ENCODE measurements at places on chromosomes 12 and 14.

DNA sequence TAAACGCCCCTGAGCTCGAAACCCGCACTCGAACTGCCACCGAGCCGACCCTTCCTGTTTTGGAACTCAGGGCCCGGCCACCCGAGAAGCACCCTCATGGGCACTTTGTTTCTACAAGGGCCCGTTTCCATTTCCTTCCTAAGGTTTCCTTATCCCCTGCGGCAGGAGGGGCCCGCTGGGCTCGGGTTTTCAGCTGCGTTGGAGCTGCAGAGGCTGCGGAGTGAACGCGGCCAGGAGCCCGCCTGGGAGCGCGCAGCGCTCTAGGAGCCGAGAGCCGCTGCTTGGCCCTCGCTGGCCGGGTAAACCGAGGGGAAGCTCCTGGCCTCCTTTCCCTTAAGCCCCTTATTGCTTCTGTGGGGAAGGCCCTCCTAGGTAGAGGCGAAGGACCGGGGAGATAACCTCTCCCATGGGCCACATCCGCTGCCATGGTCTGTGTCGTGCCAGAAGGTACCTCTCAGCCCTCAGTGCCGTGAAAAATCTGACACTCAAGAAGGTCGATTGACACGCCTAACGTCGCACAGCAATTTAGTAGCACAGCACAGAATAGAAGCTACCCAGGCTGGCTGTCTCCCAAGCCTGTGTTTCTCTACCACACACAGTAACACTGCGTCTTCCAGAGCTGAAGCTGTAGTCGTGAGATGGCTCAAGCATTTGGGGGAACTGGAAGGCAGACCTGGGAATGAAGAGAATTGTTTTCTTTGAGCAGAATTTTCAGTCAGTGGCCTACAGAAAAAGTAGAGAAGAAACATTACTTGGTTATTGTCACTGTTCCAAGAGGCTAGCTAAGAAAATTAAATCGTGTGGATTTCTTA lies 12.9 kb upstream of the CALM1 start:
- DNase-seq = peak; percentile 79

- DNase-seq = no peak
Observed at GRCh38 chr12:66453844-66454243, 151.6 kb downstream of the HELB start.

DNA sequence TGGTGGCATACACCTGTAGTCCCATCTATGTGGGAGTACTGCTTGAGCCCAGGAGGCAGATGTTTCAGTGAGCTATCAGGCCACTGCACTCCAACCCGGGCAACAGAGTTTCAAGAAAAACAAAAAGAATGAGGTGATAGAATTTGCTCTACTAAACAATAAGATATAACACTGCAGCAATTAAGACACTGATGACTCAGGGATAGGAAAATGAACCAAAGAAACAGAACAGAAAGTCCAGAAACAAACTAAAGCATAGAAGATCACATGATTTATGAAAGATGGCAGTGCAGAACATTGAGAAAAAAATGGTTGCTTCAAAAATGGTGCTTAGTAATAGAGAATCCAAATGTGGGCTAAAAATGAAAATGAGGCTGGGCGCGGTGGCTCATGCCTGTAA lies 65.2 kb upstream of the AP4S1 start:
- no peak for DNase-seq

DNA sequence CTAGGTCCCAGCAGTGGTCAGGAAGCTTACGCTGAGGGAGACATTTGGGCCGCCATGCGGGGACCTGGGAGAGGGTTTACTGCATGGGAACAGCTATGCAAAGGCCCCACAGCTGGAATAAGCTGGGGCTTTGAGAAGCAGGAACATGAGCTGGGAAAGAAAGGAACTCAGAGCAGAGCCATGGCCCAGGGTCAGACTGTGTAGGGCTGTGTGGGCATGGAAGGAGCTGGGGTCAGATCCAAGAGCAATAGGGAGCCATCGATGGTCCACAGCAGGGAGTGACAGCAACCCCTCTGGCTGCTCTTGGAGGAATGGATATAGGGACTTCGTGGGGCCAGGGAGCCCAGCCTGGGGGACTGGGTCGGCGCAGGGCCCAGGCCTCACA lies 151.6 kb downstream of the ADGRD1 start:
- DNase-seq = no peak

- DNase-seq = no peak
Observed at GRCh38 chr14:94550041-94550440, 11.2 kb upstream of the SERPINA4 start.

DNA sequence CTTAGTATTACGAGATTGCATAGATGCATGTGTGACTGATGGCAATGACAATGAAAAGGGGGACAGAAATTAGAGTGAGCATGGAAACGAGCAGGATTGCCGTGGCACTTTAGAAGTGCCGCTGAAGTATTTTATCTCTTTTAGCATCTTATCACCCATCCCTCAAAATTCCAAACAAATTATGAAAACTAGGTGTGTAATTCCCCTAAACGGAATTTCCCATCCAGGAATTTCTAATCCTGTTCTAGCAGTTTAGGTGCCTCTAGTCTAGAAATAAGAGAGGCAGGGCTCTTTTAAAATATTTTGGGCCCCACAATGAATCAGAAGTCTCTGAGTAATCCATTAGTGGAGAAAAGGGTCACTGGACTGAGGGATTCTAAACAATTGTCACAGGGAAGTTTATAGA lies 947 bp downstream of the TMEM52B start:
- DNase-seq = no peak

GRCh38 chr12:110090266-110091135 lies 33.7 kb upstream of the IFT81 start:
- DNase-seq = no peak

GRCh38 chr12:115710104-115710564 lies 567.4 kb downstream of the MED13L start:
- DNase-seq = no peak

- no peak for DNase-seq
Observed at GRCh38 chr12:67789266-67789665, 140.7 kb downstream of the DYRK2 start.

DNA sequence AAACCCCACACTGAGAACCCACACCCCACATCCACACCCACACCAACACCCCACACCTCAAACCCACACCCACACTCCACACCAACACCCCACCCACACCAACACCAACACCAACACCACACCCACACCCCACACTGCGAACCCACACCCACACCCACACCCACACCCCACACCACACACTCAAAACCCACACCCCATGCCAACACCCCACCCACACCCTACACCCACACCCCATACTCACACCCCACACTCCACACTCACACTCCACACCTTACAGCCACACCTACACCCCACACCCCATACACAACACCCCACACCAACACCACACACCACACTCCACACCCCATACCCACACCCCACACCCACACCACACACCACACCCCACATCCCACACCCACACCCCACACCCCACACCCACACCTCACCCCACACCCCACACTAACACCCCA lies 38.0 kb downstream of the TMEM120B start:
- no peak for DNase-seq

GRCh38 chr12:80778005-80778541 lies 61.4 kb downstream of the MYF5 start:
- no peak for DNase-seq

DNA sequence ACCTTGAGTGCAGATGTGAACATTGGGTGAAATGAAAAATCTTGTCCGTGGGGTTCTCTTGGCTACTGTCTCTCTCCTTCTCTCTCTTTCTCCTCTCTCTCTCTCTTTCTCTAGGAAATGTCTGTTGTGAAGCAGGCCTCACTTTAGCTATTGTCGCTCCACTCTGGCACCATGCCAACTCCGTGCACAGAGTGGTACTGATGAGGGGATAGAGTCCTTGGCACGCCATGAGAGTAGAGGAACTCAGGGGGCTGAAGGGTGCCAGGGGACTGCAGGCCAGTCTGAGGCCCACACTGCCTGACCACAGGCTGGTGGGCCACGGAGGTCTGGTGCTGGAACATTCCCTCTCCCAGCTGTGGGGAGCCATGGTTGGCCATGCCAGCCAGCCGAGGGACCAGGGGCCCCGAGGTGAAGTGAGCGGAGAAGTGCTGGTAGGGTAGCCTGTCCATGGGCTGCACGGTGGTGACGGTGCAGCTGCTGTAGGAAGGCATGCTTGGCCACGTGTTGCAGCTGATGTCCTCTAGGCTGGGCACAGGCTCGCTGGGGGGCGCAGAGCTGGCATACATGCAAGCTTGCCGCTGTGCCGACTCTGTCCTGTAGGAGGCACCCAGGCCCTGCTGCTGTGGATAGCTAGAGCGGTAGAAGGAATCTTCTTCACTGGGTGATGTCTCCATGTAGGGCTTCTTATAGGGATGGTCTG lies 50.4 kb downstream of the TBX5 start:
- peak; percentile 1 for DNase-seq

DNA sequence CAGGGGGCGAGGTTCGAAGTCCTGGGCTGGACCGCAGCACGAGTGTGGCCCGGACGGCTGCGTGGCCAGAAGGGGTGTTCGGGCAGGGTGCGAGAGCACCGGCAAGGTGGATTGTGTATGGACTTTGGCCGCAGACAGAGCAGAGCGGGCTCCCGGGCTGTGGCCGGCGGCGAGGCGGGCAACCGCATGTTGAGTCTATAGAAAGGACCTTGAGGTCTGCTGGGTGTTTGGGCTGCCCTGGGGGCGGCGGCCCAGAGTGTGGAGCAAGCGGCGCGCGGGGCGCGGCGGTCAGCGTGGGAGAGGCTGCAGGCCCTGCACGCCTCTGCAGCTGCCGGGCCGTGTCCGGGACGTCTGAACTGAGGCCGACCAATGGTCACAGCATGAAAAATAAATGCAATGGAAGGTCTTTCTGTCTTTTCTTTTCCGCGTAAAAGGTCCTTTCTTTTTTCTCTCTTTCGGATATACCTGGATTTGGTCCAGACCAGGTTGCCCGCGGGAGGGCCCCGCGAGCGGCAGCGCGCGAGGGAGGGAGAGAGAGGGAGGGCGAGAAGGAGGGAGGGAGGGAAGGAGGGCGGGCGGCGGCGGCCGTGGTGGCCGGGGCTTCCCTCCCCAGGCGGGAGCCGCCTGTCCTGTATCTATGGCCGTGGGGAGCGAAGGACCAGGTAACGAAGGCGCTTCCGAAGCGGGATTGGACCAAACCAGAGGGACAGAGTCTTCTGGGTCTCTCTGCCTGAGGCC lies 5.5 kb upstream of the HOXC9 start:
- DNase-seq = no peak

- DNase-seq = no peak
Observed at GRCh38 chr12:96906498-96906848, 584 bp upstream of the NEDD1 start.

- no peak for DNase-seq
Observed at GRCh38 chr14:69260861-69261564, 1.1 kb downstream of the GALNT16 start.

- DNase-seq = no peak
Observed at GRCh38 chr14:102223682-102224081, 81.3 kb downstream of the MOK start.

GRCh38 chr12:118187751-118188435 lies 52.0 kb downstream of the PEBP1 start:
- DNase-seq = peak; percentile 44

DNA sequence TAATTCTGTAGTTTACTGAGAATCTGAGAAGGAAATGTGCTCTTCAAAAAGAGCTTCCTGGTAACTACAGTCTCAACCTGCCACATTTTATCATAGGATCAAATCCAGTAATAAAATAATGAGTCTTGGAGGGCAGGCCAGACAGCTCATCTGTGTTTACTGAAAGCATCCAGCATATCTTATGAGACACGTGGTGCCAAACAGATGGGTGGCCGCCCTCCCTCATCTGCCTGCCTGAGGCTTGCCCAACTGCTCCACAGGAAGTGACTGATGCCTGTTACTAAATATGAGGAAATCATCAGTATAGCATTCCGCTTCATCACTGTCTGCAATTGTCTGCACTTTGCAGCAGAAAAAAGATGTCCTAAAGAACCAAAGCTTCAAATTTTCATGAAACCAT lies 13.5 kb downstream of the DHRS7 start:
- peak; percentile 91 for DNase-seq

GRCh38 chr12:129486931-129487330 lies 416.9 kb downstream of the TMEM132D start:
- no peak for DNase-seq

All from cerebellar cortex (tissue), 1 donor.